ENCODE measurements at places on chromosomes 12 and 14.

DNA sequence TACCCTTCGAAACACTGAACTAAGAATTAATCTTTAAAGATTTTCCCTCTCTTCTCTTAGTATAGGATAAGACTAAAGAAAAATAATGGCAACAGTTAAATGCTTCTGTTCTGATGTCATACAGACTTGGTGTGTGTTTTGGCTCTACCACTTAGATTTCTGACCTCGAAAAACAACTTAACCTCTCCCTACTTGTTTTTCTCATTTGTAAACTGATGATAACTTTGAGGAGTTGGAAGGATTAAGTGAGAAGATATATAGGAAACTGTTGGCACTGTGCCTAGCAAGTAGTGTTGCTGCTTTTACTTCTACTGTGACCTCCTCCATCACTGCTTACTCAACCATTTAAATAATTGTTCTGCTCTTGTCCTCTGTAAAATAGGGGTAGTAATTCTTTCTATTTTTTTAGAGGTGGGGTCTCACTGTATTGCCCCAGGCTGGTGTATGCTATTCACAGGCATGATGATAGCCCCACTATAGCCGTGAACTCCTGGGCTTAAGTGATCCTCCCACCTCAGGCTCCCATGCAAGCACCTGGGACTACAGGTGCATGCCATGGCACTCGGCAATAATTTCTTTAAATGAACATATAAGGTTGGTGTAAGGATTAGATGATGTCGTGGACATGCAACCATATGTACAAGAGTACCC, 22.4 kb downstream of the PALS1 start:
- no peak for DNase-seq

- peak; percentile 61 for DNase-seq
These were observed 11.5 kb upstream of the CABP1 start for GRCh38 chr12:120628919-120629318.

- no peak for DNase-seq
These were observed 51.4 kb upstream of the GARIN2 start for GRCh38 chr14:67137744-67138371.

- peak; percentile 63 for DNase-seq
These were observed 9.2 kb upstream of the PAPLN start for GRCh38 chr14:73227812-73228781.

DNA sequence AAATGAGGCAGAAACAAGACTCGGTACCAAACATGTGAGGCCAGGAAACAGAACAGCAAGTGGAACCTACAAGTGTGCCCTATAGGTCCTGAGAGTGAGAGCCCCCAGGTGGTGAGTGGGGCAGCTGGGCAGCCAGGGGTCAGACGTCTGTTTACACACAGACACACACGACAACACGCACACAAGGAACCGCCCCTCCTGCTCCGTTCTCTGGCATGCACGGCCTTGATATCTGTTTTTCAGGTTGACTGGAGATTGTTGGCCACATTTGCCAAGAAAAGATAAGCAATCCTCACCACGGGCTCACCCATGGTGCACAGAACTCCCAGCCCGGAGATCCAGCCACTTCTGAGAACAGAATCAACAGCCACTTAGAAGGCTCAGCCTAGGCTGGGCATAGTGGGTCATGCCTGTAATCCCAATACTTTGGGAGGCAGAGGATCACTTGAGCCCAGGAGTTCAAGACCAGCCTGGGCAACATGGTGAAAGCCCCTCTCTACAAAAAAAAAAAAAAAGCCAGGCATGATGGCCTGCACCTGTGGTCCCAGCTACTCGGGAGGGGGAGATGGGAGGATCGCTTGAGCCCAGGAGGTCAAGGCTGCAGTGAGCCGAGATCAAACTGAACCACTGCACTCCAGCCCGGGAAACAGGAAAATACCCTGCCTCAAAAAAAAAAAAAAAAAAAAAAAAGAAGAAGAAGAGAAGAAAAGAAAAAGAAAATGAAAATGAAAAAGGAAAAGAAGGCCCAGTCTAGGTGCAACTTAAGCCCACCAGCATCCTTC, 19.4 kb upstream of the EIF5 start:
- DNase-seq, result peak; percentile 52

DNA sequence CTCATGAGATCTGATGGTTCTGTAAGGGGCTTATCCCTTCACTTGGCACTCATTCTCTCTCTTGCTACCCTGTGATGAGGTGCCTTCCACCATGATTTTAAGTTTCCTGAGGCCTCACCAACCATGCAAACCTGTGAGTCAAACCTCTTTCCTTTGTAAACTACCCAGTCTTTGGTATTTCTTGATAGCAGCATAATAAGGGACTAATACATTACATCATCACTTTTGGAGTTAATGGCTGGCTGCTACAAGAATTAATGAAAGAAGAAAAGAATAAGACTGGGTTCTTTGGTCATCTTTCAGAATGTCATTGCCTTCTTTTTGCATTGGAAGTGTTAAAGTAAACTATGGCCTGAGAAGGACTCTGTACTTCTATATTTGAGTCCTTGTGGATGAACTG, 5.1 kb upstream of the KIF21A start:
- no peak for DNase-seq

- no peak for DNase-seq
These were observed 467 bp upstream of the JAG2 start for GRCh38 chr14:105168979-105169507.

GRCh38 chr14:34615507-34615906, 14.4 kb downstream of the SNX6 start:
- DNase-seq, result no peak

DNA sequence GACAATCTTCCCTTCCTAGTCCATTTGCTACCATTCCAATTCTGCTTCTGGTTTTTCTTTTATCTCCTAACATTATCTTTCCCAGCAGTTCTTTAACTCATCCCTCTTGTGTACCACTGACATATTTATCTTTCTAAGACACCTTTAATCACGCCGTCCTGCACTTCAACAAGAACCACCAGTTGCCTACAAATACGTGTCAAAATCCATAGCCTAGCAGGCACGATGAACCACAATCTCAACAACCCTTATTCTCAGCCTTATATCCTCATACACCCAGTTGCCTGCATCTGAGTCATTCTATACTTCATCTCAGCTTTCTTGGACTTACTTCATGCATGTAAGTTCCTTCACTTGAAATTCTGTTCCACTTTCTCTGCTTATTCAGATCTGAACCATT, 16.4 kb upstream of the ST8SIA1 start:
- DNase-seq, result no peak

DNA sequence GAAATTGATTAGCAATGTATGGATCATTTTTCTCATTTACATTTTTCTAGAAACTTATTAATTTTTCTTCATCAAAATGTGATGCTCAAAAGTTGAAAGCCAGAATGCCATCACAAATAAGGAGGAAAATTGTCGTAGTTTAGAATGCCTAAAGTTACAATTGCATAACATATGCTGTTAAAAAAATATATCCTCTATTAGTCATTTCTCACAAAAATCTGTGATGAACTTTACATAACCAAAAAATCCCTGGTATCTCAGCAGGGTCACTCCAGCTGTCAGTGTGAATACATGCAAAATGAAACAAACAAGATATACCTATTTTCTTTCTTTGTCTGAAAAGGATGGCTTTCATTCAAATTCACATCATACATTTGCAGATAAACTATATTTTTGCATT, 358.9 kb downstream of the PAWR start:
- no peak for DNase-seq

DNA sequence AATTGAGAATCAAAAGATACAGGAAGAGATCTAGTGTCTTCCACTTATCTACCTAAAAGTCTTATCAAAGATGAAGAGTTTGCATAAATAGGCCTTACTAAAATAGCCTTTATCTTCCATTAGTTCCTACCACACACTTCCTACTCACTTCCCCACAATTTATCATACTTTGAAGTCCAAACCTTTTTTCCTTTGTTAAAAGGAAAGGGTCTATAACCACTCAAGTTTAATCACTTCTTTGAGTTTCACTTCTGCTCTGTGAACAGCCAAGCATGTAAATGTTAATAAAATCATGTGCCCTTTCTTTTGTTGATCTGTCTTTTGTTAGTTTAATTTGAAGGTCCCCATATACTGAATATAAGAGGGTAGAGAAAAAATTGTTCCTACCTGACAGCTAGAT, 114.5 kb downstream of the PHLDA1 start:
- DNase-seq, result no peak
